Endothelial cell of umbilical vein (primary cell): ENCODE measurements at places on chromosomes 3 and 15. TPM values are rescaled to one million over a fixed set of nuclear protein-coding genes. Genes with fewer than 3 reads are reported as not detected.
A peak's percentile ranks its signal among the peaks of the same experiment; 100 is the strongest.

Gene KLHL40
- polyA plus RNA-seq: not detected in 2 replicates

Gene PXK
- 8.4 and 11.3 TPM in 2 replicates for polyA plus RNA-seq

Gene LDHAL6B
- polyA plus RNA-seq: not detected in 2 replicates

Gene EFHB
- not detected in 2 replicates for polyA plus RNA-seq

DNA sequence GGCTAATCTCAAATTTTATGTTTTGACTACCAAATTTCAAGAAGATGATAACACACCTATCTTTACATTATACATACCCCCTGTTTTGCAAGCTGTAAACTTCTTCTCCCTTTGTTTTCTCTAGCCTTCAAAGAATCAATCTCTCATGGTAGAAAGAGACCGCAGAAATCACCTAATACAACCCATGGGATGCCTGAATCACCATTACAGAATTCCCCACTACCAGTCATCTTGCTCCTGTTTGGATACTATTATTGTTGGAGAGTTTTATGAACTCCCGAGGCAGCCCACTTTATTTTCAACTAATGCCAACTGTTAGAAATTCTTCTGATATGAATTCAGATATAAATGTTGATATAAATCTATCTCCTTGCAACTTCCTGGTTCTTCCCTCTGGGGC lies 110.9 kb downstream of the FRMD5 start:
- DNase-seq: peak; percentile 58

- no peak for DNase-seq
These were observed 15.3 kb downstream of the USP50 start for GRCh38 chr15:50531163-50531562.

- DNase-seq: no peak
These were observed 242.5 kb downstream of the ATP8B4 start for GRCh38 chr15:49876401-49877038.

DNA sequence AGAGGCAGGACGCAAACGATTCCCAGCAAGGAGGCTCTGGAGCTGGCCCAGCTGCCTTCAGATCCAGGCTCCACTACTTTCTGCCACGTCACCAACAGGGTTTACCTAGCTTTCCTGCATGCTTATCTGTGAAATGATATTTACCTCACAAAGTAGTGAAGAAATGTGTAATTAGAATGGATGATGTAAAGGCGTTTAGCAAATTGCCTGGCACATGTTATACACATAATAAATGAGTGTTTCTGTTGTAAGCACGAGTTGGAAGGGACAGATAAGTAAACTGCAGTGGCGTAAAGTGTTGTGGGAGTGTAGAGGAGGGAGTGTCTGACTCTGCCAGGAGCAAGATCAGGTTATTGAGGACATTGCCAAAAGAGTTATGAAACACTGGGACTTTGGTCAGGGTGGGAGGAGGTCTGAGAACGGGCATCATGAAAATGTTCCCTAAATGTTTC lies 3.5 kb upstream of the CHAC1 start:
- DNase-seq: no peak

GRCh38 chr3:8420612-8421011 lies 81.0 kb upstream of the LMCD1 start:
- no peak for DNase-seq
